ENCODE measurements at places on chromosomes 4 and X. TPM values are rescaled to one million over a fixed set of nuclear protein-coding genes. Genes with fewer than 3 reads are reported as not detected.

The UGT2B7 gene
- total RNA-seq = 0.08 TPM

The MTTP gene
- not detected for total RNA-seq

The FGG gene
- total RNA-seq = not detected

The FAM120C gene
- 8.7 TPM for total RNA-seq

The YY2 gene
- 1.1 TPM for total RNA-seq

The MGAT4D gene
- not detected for total RNA-seq

The P2RY10 gene
- not detected for total RNA-seq

The AFM gene
- total RNA-seq = not detected

The TEX13C gene
- not detected for total RNA-seq

The USP17L19 gene
- not detected for total RNA-seq

The STK32B gene
- not detected for total RNA-seq

The COL25A1 gene
- total RNA-seq = not detected

GRCh38 chr4:67880866-67881610 lies 2.8 kb downstream of the TMPRSS11D start:
- no peak for DNase-seq

DNA sequence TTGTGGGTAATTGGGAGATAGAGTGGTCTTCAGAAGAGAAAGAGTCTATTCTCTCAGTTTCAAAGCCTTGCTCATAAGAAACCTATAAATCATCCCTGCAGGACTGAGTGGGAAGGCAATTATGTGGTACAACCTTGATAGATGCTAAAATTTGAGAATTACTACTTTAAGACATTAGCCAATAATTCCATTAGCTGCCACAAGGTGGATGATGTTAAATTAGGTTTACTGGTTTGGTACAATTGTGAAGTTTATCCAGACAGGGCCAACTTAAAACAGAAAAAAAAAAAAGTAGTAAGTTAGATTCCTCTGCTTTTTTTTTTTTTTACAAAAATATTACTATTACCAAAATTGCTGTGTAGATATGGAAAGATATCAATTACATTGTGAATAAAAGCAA lies 73.2 kb upstream of the AMOT start:
- no peak for DNase-seq

DNA sequence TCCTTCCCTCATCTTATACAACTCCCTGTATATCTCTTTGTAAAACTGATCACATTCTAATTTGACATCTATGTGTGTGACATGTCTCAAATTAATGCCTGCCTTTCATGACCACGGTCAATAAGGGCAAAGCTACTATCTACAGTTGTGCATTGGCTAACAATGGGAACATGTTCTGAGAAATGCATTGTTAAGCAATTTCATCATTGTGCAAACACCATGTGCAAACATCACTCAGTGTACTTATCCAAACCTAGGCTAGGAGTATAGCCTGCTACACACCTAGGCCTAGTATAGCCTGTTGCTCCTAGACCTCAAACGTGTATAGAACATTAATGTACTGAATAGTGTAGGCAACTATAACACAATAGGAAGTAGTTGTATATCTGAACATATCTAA lies 95.0 kb downstream of the BANK1 start:
- DNase-seq = peak; percentile 49

- DNase-seq = no peak
Observed at GRCh38 chr4:6115746-6116586, 84.4 kb downstream of the JAKMIP1 start.

DNA sequence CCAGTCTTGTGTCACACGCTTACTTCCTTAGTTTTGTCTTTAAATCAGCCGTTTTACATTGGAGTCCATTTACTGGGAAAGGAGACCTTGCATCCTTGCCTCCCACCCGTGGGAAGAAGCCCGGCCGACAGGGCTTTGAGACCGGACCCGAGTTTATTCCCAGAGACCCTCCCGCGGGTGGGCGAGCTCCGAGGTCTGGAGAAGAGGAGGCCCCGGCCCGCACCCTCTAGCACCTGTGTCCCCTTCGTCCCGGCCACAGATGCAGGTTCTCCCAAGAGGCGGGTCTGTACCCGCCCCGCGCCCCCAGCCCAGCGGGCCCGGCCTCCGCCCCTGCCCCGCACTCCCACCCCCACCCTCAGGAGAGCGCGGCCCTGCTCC lies 3.8 kb upstream of the SLC26A1 start:
- no peak for DNase-seq

GRCh38 chr4:141356963-141357335 lies 136.3 kb downstream of the ZNF330 start:
- DNase-seq = no peak

- DNase-seq = no peak
Observed at GRCh38 chrX:101931136-101931487, 715 bp downstream of the ZMAT1 start.

GRCh38 chrX:120459309-120459708 lies 9.8 kb downstream of the LAMP2 start:
- no peak for DNase-seq

DNA sequence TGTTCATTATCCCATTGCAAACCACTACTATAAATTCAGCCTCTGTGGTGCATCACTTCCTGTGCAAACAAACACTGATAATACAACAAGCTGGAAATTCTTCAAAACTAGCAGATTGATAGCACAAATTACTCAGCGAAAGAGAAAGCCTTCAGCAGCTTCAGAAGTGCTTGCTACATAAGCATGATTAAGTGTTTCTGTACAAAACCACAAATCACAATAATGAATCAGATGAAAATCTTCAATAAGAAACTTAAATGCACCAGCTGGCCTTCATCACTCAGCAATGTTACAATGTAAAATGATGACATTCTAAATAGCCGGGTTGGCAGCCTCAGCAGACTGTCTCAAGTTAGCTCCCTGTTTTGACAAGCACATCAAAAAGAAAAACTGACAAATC lies 262.2 kb downstream of the SPOCK3 start:
- no peak for DNase-seq

DNA sequence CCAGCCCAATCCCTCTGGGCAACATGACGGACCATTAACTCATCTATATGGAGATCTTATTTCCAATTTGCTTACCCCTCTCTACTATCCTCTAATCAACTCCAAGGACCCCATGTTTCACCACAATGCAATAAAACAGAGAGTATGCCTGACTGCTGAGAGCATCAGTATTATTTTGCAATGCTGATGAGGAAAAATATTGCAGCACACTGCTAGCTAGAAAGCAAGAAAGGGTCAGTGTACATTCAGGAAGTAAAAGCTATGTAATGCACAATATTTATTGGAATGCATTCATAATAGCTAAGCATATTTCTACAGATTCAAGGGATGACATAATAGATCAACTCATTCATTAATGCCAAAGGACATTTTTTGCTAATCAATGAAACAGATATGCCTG lies 33.2 kb downstream of the ARAP2 start:
- DNase-seq = no peak

DNA sequence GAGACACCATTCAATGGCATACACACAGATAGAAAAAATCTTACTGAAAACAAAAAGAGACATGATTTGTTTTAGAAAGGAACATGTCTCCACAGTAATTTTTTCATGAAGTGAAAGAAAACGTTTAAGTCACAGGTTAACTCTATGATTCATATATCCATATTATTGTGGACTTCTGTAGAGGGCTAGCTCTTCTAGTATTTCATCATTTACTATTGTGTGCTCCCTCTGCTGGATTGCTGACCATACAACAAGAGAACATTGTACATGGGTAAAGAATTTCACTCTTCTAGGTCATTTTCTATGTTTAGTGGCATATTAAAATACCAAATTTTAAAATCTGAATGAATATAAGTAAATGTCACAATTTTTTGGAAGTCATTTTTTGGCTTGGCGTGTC lies 91.8 kb upstream of the POU3F4 start:
- DNase-seq = peak; percentile 59

GRCh38 chr4:147682755-147683154 lies 1.2 kb downstream of the PRMT9 start:
- DNase-seq = peak; percentile 2

- DNase-seq = peak; percentile 51
Observed at GRCh38 chr4:184250795-184251669, 33.4 kb upstream of the ENPP6 start.

GRCh38 chr4:176921256-176921655 lies 128.5 kb upstream of the VEGFC start:
- DNase-seq = no peak

DNA sequence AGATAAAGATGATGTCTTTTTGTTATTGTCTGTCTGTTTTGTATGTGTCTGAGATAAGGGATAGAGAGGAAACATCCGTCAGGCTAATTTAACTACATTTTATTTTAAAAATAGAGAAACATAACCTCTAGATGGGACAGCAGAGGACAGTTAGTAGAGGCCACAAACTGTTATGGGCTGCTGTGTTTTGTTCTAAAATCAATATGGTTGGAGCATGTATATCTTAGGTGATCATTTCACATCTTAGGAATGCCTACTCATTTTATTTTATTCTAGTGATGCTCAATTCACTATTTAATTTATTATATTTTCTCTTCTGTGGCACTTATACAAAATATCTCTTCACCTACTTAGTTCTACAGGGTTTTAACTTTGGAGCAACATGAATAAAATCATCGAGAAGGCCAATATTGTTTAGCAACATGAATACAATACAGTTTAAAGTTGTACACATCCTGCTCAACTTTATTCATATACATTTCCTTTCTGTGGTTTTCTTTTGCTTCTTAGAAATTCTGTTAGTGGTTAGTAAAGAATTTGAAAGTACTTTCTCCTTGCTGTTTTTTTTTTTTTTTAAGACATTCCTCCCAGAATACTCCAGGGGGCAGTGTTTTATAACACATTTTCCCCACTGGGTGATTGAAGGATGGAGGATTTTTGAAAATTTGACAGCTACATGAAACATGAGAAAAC lies 392.9 kb downstream of the UNC5C start:
- peak; percentile 49 for DNase-seq

GRCh38 chr4:21476757-21477156 lies 471.8 kb downstream of the KCNIP4 start:
- DNase-seq = peak; percentile 16

DNA sequence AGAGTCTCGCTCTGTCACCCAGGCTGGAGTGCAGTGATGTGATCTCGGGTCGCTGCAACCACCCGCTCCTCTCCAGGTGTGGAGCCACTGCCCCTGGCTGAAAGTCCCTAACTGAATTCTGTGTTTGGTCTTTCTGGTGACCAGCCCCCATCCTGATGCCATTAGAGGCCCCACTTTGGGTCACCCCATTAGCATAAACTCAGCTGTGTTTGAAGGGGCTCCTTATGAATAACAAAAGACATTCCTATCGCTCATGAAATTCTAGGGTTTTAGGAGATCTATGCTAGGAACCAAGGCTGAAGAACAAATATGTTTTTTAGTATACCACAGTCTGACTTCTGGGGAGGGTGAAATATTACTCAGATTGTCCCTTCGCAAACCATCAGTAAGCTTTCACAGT lies 652.9 kb downstream of the ADGRL3 start:
- no peak for DNase-seq

DNA sequence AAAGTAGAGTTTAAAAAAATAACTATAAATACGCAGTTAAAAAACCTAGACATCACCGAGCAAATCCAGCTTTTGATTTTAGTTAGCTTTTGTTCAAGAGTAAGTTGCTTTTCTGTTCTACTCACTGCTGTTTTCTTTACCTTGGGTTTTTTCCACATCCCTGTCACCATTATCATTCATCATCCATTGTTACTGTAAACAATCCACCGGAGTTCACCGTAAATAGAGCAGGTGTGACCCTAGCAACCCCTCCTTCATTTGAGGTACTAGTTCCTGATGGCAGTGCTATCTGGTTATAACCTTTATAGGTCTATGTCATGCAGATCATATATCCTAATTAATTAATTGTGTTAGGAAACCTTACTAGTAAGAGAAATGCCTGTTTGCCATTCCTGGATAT lies 43.0 kb upstream of the TEX13D start:
- no peak for DNase-seq

- no peak for DNase-seq
Observed at GRCh38 chr4:111027526-111027925, 404.6 kb upstream of the PITX2 start.

GRCh38 chr4:106767991-106768390 lies 268.1 kb downstream of the DKK2 start:
- DNase-seq = no peak

- DNase-seq = no peak
Observed at GRCh38 chrX:13232484-13232883, 87.4 kb downstream of the ATXN3L start.

- no peak for DNase-seq
Observed at GRCh38 chr4:185139736-185140135, 3.3 kb upstream of the SLC25A4 start.

- no peak for DNase-seq
Observed at GRCh38 chr4:16725252-16725651, 173.2 kb downstream of the LDB2 start.

GRCh38 chr4:70996018-70996360 lies 2.5 kb downstream of the DCK start:
- DNase-seq = no peak

GRCh38 chrX:10177004-10177396 lies 20.2 kb downstream of the CLCN4 start:
- DNase-seq = no peak

- no peak for DNase-seq
Observed at GRCh38 chr4:169567916-169568315, 44.5 kb downstream of the NEK1 start.

GRCh38 chr4:74433541-74434172 lies 11.3 kb upstream of the AREG start:
- DNase-seq = no peak

- DNase-seq = no peak
Observed at GRCh38 chrX:145464650-145465049, 217.3 kb downstream of the SPANXN1 start.

DNA sequence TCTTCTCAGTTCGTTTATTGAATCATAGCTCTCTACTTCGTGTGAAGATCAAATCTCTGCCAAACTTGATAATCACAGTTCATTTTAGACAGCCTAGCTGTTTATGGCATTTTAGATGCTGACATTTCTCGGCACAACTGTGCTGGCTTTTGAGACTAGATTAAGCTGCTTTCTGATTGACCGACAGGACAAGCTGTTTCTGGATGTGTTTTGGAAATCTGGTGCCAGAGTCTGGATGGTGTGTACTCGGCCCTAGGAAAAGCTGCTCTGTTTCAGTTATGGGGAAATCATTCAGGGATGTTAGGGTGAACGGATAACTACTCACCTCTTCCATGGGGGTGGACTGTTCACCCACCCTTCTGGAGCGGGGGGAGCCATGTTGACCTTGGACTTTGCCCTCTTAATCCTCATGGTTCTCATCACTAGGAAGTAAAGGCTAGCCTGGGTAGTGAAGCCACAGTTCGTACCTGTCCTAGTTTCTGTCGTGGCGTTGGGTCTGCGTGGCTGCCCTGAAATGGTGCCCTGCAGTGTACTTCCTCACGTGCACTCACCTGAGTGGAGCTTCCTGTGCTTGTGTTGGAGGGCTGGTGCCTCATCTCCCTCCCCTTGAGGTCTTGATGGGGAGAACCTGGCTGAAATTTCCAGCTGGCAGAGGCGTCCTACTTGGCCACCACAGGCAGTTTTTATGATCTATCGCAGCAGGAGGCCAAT lies 13.7 kb upstream of the WDR1 start:
- no peak for DNase-seq

- DNase-seq = peak; percentile 54
Observed at GRCh38 chrX:85851418-85851817, 195.9 kb downstream of the CHM start.

DNA sequence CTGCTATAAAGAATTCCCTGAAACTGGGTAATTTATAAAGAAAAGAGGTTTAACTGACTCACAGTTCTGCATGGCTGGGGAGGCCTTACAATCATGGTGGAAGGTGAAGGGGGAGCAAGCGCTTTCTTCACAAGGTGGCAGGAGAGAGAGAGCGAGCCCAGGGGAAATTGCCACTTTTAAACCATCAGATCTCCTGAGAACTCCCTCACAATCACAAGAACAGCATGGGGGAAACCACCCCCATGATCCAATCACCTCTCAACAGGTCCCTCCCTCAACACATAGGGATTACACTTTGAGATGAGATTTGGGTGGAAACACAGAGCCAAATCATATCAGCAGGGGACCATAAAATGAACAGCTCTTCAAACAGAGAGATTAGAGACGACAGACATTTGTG lies 198.6 kb downstream of the MAGEB5 start:
- no peak for DNase-seq
